ENCODE measurements at places on chromosomes 3 and 15. TPM values are rescaled to one million over a fixed set of nuclear protein-coding genes. Genes with fewer than 3 reads are reported as not detected.
A peak's percentile ranks its signal among the peaks of the same experiment; 100 is the strongest.

Gene RTP3
- total RNA-seq, result not detected

Gene GMNC
- under 0.01 TPM for total RNA-seq

Gene FGF12
- total RNA-seq, result 0.17 TPM

Gene ATP10A
- 12.7 TPM for total RNA-seq

Gene CCDC174
- total RNA-seq, result 12.1 TPM

Gene DUOXA2
- not detected for total RNA-seq

Gene RTP1
- total RNA-seq, result not detected

Gene MEX3B
- total RNA-seq, result 8.1 TPM

Gene SNTN
- total RNA-seq, result not detected

DNA sequence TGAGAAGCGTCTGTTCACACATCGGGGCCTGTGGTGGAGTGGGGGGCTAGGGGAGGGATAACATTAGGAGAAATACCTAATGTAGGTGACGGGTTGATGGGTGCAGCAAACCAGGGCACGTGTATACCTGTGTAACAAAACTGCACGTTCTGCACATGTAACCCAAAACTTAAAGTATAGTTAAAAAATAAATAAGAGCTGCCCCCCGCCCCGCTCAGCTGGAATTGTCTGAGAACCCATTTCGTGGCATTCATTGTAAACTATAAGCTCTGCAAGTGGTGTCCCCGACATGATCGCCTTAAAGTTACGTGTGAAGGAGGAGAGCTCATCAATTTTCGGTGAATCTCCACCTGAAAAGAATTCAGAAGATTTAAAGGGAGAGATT, 7.3 kb upstream of the LIPH start:
- no peak for DNase-seq

DNA sequence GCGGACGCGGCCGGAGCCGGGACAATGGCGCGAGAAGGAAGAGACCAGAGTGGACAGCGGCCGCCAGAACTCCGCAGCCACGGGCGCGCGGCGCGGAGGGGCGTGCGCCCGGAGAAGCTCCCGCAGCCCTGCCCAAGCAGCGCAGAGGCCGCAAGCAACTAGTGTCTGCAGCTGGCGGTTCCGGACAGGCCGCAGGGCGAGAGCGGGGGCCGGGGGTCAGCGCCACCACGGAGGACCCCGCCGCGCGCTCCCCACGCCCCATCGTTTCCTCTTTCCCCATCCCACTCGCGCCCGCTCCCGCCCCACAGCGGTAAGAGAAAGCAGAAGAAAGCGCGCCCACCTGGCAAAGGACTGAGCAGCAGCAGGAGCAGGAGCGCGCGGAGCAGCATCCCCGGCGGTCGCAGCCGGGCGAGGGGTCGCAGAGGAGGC, 440 bp downstream of the PRTG start:
- DNase-seq, result peak; percentile 50

- no peak for DNase-seq
Observed at GRCh38 chr3:129211345-129211744, 27.6 kb upstream of the CNBP start.

DNA sequence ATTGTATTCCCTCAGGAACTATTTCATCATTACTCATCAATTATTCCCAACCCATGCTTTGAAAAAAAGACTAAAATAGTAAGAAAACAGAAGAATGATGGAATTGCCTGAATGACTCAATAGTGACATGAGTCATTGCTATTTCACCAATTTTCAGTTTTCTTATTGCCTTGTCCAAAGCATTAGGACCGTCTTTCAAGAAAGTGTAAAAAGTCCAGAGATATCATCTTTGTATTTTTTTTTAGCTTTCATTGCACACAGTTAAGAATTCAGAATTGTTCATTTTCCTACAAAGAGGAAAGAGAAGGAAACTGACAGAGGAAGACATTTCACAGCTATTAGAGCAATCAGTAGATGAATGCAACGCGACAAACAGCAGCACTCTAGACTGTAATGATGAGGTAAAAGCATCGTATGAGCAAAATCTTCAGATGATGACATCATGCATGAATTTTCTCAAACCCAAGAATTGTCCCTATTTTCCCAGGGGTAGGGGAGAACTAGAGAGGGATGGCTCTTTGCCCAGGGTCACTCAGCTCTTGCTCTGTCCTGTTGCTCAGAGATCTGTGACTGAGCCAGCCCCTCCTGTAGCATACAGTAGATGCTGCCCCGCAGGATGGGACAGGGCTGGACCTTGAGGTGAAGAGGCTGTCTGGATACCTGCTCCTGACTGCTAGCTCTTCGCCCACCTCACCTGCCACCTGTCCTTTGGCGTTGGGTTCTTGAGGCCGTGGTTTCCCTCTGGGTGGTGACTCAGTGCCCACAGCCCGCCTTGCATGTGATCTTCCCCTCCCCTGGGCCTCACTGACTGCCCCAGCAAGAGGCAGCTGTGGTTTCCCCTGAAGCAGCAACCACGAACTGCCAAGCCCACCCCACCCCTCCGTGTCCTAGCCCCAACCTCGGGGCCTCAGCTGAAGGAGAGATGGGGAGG, 84.8 kb downstream of the PPCDC start:
- DNase-seq, result peak; percentile 92

GRCh38 chr3:133106169-133106568, 68.0 kb downstream of the TMEM108 start:
- peak; percentile 59 for DNase-seq

GRCh38 chr15:85870216-85871014, 75.7 kb upstream of the KLHL25 start:
- DNase-seq, result no peak

- no peak for DNase-seq
Observed at GRCh38 chr3:65181391-65181871, 493.6 kb upstream of the ADAMTS9 start.

- DNase-seq, result peak; percentile 44
Observed at GRCh38 chr15:63065262-63066221, 23.0 kb downstream of the TPM1 start.

DNA sequence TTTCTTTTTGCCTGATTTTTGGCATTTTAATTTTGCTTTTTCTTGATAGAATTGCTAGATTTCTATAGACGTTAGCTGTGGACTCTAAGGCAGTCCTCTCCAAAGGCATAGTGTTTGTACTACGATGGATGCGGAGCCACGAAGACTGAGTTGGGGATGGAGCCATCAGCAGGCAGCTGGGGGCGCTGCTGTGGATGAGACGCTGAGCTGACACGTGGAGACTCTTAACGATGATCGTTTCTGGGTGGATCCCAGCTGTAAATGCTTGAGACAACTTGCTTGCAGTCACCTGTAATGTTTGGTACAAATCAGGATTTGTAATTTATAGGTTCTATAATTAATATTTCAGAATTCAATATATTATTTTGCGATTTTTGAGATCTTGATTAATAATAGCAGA, 13.3 kb upstream of the PPP1R2 start:
- no peak for DNase-seq

GRCh38 chr3:100556673-100557310, 52.6 kb upstream of the ADGRG7 start:
- peak; percentile 64 for DNase-seq

DNA sequence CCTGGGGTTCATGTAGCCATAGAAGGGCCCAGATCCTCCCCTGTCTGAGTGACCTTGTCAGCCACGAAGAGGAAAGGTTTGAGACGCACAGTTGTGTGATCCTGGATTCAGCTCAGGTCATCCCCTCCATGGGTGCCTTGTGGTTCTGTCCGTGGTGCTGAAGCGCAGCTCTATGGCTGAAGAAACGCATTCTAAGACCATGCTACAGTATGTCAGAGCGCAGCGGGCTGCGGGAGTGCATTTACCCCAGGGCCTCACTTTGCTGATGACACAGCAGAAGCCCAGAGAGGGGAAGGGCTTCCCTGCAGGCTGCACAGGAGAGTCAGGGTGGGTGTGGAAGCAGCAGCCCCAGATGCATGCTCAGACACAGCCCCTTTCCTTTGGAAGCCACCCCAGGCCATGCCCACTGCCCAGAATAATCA, 68.8 kb upstream of the IQSEC1 start:
- peak; percentile 22 for DNase-seq

DNA sequence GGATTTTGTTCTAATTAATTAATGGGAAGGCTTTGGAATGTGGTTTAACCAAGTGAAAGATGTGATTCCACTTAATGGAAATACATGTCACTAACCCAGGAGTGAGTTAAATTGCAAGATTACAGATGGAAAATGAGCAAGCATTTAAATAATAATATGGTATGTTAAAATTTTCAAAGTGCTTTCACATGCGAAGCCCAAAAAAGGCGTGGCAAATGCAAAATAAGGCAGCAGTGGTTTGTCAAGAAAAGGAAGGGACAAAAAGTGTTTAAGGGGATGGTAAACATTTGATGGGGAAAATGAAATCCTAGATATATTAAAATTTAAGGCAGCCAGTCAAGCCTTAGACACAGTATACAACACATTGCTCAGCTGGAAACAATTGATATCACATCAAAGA, 2.9 kb downstream of the TICRR start:
- DNase-seq, result no peak

DNA sequence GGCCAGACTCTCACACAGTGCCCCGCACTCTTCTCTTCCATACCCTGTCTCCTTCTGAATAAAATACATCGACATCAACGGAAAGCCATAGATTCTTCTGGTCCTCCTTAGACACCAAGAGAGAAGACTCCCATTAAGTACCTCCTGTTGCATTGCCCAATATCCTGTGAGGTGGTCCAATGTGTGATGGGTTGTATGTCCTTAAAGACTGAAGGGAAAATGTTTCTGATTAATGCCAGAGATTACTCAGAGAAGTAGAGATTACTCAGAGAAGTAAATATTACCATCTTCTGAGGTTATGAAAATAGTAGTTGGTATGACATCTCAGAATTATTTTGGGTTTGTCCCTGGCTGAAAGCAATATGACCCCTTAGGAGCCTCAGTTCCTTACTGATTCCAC, 60.8 kb upstream of the GALNT15 start:
- DNase-seq, result peak; percentile 55

- no peak for DNase-seq
Observed at GRCh38 chr3:113233497-113233896, 22.1 kb downstream of the BOC start.

DNA sequence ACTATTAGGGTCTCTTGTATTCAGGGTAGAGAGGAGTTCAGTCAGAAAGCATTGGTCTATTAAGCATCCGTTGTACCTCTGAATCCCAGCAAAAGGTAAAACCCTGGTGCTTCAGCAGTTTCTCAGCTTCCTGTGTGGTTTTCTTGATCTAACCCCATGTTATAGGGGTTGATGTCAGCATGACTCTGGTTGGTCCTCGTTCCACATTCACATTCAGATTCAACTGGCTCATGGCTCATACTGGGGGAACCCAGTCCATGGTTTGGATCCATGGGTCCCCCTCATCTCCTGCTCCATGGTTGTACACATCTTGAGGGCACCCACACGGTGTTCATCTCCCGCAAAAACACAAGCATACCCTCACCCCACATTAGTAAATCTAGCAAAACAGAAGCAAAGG, 47.7 kb upstream of the C2CD4B start:
- no peak for DNase-seq

DNA sequence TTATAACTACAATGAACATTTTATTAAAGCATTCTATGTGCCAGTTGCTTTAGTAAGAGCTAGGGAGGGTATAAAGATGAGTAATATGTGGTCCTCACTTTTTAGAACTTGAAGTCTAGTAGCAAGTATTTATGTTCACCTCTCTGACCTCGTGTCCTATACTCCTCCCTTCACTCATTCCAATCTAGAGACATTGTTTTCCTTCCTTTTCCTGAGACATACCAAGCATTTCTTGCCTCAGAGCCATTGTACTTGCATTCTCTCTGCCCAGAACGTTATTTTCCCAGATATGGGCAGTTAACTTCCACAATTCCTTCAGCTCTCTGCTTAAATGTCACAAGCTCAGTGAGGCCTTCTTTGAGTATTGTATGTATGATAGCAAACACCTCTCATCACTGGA, 408.6 kb downstream of the PDCD6IP start:
- no peak for DNase-seq

DNA sequence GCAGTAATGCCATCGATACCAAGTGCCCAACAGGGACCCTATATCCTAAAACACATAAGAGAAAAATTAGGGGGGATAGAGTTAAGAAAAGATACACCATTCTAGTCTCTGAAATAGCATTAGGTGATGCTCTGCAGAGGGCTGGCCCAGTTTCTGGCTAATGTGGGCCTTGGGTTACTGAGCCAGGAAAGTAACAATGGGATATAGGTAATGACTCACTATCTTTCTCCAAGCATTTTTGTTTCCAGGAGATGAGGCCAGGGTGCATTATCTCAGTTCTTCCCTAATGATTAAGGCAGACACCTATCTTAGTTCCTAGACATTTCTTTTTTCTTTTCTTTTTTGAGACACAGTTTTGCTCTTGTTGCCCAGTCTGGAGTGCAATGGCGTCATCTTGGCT, 50.0 kb downstream of the PRKAR2A start:
- DNase-seq, result no peak

GRCh38 chr3:173938159-173938558, 540.6 kb downstream of the NLGN1 start:
- DNase-seq, result peak; percentile 71

GRCh38 chr3:143252931-143253330, 133.4 kb downstream of the CHST2 start:
- DNase-seq, result no peak

DNA sequence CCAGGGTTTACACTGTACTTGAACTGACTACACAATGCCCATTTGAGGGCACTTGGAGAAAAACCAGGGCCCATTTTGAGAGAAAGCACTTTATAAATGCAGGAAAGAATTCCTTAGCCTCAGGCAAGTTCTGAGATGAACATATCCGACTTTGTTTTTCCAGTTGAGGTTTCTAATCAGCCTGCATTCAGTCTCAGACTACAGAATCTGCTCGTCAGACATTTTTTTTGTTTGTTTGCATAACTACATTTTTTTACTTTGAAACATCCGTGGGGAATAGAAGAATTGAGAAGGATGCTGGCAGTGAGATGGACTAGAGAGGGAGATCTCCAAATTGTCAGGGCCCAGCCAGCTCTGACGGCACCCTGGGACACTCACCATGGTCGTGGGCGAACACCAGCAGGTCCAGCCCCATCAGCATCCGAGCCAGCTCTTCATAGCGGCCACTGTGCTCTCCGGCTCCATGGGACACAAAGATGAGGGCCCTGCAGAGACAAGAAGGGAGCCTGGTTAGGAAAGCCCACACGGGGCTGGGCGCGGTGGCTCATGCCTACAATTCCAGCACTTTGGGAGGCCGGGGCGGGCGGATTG, 40.8 kb downstream of the MGLL start:
- DNase-seq, result peak; percentile 49

DNA sequence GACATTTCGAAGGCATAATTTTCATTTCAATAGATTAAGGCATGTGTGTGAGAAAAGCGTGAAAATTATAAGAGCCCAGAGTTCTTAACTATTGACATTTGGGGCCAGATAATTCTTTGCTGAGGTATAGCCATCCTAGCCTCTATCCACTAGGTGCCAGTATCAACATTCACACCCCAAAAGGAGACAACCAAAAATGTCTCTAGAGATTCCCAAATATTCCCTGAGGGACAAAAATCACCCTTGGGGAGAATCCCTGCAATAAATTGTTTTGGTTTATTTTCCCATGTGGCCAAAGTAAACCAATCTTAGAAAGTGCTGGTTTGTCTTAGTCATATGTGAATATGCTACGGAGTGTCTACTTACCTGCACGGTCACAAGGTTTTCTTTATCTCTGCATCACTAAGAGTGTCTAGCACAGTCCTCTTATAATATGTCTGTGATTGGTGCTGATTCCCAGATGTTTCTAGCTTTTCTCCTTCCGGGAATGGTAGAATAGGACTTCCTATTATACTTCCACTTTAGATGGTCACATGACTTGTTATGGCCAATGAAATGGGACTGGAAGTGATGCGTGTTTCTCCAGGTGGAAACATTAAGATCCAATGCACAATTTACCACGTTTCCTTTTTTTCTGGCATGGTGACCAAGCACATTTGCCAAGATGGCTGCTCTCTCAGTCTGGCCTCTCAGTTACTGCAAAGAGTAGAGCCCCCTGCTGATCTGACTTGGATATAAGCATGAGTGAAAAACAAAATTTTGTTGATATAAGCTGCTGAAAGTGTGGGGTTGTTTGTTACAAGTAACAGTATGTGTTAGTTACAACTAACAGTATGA, 8.0 kb upstream of the KBTBD8 start:
- DNase-seq, result peak; percentile 3
